NCI-H526 treated with DMSO at 0.1 percent for 48 hours (cell line): ENCODE measurements at places on chromosomes 16 and 17.

GRCh38 chr17:61478026-61478789 is 26.0 kb downstream of the TBX4 start:
- DNase-seq = no peak

GRCh38 chr17:33284022-33284421 is 9.1 kb downstream of the ASIC2 start:
- no peak for DNase-seq

DNA sequence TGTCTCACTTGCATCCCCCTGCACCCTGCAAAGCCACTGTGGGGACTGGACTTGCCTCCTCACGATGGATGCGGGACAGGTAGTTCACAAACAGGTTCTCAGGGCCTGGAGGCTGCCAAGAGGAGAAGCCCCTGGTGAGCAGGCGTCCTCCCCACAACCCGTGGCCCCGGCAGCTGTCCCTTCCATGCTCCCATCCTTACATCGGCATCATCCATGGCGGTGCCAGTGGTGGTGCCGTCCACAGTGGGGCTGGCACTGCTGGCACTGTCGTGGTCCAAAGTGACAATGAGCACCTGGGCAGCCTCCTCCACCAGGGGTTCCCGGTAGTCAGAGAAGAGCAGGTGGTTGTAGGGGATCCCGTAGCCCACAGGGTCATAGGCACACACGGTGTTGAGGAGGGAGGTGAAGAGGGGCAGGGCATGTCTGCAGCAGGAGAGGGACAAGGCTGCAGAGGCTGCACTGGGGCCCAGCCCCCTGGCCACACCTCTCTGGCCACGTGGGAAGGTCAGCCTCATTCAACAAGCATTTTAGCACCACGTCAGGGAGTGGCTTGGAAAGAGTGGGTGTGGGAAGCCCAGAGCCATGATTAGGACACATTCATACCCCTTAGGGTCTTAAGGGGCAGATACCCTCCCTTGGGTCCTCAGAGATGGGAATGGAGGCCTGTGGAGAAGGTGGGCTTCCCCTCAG is 12.6 kb downstream of the HID1 start:
- DNase-seq = no peak

DNA sequence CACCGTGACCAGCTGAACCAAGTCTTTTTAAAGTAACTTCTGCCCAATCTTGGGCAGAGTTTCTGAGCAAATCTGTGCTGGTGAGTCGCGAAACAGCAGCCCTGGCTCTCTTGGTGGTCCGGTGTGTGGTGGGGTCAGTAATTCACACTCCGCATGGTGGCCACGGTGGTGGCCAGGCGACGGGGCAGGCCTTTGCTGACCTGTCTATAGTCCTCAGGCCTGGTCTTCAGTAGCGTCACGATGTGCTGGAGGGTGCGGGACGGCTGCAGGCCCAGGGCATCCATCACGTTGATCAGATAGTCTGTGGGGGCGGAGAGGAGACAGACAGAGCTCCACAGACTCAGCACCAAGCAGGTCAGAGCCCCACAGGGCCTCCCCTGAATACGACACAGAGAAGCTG is 64.2 kb downstream of the COG7 start:
- DNase-seq = no peak

DNA sequence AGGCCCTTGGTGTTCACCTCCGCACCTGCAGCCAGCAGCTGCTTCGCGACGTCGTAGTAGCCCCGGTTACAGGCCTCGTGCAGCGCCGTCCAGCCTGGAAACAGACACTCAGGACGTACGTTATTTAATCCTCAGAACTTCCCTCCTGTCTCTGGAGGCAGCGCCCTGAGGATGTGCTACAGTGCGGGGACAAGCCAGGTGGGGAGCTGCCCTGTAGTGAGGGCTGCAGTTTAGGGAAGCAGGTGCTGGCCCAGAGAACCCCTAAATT is 71.0 kb downstream of the ZNF778 start:
- no peak for DNase-seq

DNA sequence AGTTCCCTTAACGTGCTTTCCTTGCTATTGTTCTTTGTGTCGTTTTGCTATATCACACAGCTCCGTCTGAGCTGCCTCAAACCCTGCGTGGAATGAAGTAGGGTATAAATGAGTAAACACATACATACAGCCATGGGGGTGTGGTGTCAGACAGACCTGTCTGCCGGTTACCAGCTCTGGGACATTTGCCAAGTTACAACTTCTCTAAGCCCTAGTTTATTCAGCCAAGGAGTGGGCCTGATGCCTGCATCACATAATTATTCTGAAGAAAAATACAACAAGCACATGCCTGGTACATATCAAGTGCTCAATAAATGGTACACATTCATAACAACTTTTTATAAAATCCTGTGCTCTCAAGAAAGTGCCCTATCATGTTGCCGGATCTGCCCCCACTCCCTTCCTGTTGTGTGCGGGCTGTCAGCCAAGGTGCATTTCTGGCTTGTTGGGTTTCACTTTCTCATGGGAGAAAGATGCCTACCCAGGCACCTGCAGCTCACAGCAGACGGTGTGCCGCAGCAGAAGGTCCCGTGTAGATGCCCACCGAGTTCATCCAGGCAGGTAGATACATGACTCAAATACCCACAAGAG is 30.5 kb downstream of the SMPD3 start:
- DNase-seq = no peak

GRCh38 chr17:66383333-66383732 is 80.9 kb downstream of the PRKCA start:
- no peak for DNase-seq

- DNase-seq = no peak
Observed at GRCh38 chr17:6328279-6328678, 106.6 kb downstream of the AIPL1 start.

GRCh38 chr17:36816214-36816906 is 120.9 kb upstream of the LHX1 start:
- no peak for DNase-seq

DNA sequence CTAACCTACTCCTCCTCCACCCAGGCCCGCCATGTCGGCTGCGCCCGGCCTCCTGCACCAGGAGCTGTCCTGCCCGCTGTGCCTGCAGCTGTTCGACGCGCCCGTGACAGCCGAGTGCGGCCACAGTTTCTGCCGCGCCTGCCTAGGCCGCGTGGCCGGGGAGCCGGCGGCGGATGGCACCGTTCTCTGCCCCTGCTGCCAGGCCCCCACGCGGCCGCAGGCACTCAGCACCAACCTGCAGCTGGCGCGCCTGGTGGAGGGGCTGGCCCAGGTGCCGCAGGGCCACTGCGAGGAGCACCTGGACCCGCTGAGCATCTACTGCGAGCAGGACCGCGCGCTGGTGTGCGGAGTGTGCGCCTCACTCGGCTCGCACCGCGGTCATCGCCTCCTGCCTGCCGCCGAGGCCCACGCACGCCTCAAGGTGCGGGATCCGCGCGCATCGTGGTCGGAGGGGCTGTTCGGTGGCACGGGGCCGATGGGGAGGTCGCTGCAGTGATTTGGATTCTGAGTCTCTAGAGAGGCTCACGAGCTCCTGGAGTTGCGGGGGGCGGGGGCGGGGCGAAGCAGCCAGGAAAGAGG is 878 bp downstream of the TRIM72 start:
- no peak for DNase-seq

DNA sequence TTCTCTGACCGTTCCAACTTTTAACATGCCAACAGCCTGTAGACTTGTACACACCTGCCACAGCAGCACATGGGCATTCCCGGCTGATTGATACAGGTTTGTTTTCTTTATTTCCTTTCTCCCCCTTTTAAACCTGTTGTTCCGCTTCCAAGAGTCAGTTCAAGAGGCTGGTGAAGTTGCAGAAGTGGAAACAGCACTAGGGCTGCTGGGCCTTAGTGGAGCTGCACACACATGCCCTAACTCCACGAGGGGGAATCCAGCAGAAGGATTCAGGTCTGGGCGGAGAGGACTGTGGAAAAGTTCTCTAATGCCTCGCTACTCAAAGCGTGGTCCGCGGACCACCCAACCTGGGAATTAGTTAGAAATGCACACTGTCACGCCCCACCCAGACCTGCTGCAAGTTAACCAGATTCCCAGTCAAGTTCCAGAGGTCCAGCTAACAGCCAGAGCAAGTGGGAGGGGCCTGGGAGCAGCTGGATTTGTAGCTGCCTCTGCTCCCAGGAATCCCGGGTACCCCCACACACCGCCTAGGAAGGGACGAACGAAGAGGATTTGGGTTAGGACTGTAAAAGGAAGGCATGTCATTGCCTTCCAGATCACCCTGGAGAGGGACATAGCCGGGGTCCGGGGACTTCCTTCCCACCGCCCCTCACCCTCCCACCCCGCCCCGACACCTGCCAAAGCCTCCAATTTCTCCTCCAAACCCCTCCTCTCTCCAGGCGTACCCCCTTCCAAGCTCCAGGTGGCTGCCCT is 542 bp downstream of the SLC39A11 start:
- DNase-seq = peak; percentile 8

DNA sequence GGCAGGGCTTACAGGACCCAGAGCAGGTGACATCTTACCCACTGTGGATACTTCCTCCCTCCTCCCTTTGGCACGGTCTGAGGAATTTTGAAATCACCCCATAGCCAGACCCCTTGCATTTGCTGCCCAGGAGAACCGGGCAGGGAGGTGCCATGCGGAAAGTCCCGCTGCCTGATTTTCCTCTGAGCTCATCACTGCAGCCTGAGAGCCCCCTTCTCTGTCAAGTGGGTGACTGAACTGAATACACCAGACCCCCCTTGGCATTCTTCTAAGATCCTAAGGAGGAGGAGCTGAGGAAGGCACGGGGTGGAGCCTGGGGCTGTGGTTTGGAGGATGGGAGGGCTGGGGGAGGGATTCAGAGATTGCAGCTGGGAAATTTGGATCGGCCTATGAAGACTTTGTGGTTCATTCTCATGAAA is 173.4 kb downstream of the RAB11FIP4 start:
- DNase-seq = no peak

DNA sequence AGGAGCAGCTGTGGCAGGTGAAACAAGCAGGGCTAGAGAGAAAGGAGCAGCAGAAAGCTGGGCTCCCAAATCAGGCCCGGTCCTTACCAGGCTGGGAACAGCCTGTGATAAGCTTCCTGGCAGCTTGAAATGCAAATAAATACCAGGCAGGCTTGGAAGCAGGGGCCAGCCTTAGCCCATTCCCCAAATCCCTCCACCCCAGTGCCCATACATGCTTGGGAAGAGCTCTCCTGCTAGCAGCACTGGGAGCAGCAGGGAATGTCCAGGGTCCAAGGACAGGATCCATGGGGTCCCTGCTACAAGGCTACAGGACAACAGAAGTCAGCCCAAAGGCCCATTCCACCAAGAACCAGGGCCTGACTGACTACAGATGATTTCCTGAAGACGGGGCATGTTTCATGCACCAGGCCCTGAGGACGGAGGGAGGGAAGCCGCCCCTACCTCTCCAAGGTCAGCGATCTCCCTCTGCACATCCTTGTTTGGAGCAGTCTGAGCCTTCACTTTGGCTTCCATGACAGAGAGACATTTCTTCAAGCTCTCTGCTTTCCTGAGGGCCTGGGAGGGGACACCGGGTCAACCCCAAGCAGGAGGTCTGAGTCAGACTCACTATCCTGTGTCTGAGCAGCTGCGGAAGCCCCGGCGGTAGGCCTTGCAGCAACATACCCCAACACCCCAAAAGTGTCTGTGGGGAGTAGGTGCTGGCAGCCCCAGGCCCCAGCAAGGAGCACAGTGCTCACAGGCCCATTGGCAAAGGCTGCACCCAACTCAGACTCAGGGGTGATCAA is 2.6 kb upstream of the EXOSC6 start:
- no peak for DNase-seq

- DNase-seq = no peak
Observed at GRCh38 chr16:17311333-17312093, 159.2 kb downstream of the XYLT1 start.

GRCh38 chr16:47258874-47259461 is 115.2 kb upstream of the NETO2 start:
- DNase-seq = no peak

DNA sequence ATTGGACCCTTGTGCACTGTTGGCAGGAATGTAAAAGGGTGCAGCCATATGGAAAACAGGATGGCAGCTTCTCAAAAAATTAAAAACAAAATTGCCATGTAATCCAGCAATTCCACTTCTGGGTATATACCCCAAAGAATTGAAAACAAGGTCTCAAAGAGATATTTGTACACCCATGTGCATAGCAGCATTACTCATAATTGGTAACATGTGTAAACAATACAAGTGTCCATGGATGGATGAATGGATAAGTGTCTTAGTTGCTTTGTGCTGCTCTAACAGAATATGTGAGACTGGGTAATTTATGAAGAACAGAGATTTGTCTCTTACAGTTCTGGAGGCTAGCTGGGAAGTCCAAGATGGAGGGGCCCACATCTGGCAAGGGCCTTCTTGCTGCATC is 3.8 kb upstream of the RUNDC3A start:
- no peak for DNase-seq

GRCh38 chr17:53101706-53102105 is 721.0 kb upstream of the KIF2B start:
- DNase-seq = no peak

- no peak for DNase-seq
Observed at GRCh38 chr16:6081320-6081976, 983.9 kb upstream of the EEF2KMT start.

DNA sequence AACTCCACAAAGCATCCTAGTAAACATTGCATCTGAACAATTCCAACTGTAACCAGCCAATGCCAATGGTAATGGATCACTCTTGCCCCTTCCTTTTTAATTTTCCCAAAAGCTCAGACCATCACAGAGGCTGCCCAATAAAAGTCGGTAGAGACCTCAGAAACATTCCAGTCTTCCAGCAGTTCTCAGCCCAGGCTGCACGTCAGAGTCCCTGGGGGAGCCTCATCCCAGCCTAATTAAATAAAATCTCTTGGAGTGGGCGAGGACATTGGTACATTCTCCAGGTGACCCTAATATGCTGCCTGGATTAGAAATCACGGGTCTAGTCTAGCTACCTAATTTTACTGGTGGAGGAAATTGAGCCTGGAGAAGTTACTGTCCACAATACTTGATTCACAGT is 117.1 kb upstream of the MYOCD start:
- no peak for DNase-seq

- no peak for DNase-seq
Observed at GRCh38 chr17:57915544-57915943, 39.7 kb downstream of the CUEDC1 start.

DNA sequence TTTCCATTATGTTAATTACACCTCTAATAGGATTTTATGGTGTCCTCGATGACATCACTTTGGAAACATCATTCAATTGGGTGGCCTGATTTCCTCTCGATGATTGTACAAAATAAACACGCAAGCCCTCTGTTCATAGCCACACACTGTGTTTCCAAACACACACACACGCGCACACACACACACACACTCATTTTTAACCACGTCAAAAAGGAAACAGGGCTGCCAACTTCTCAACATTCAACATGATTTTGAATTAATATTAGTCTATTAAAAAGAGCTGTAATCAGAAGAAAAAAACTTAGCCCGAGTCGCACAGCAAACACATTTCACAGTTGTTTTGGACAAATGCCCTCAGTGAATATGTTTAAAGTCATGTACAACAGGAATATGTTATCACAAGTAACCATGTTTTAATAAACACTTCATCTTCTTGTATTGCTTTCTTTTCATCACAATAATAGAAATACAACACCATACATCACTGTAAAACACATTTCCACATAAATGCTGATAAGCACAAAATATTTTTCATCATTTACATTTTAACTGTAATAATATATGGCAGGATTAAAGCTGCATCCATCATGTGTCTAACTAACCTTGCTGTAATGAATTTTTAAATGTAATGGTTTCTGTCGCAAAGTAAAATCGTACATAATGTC is 219.1 kb upstream of the IRX3 start:
- DNase-seq = no peak

GRCh38 chr16:11395008-11395948 is 50.0 kb downstream of the RMI2 start:
- DNase-seq = no peak

GRCh38 chr17:29331075-29331707 is 37.2 kb upstream of the NUFIP2 start:
- no peak for DNase-seq
